ENCODE measurements at places on chromosomes 16 and 17. TPM values are rescaled to one million over a fixed set of nuclear protein-coding genes. Genes with fewer than 3 reads are reported as not detected.

DNA sequence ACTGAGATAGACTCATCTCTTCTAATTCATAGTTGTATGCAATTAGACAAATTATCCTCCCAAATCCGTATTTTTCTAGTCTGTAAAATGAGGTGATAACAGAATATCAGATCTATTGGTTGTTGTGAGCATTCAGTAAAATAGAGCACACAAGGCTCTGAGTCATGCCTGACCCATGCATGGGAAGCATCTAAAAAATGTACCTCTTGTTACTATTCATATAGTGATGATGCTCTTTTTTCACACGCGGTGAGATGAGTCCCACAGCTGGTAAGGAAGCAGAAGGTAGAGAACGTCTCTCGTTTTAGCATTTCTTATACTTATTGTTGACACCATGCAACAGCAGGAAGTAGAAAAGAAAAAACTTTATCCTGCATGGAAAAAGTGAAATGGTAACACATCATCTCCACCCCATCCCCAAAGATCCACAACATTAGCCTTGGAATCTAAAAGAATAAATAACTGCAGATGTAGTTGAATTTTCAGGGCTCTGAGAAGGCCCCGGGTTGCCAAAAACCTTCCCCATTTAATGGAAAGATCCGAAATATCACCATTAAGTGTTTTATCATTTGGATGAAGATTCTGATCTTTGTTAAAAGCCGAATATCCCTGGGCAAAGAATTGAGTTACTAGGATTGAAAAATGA lies 215.6 kb downstream of the TMEM114 start:
- DNase-seq, result no peak

KRT36 gene
- polyA plus RNA-seq, result not detected

- no peak for DNase-seq
Measured at GRCh38 chr16:55282441-55282840, 41.6 kb upstream of the IRX6 start.

NPIPA5 gene
- 47.6 TPM for polyA plus RNA-seq

SPEM2 gene
- polyA plus RNA-seq, result not detected

GRCh38 chr17:66312912-66313311 lies 10.5 kb downstream of the PRKCA start:
- DNase-seq, result no peak

- no peak for DNase-seq
Measured at GRCh38 chr16:78794581-78795250, 695.3 kb downstream of the WWOX start.

GRCh38 chr16:80047842-80048241 lies 447.3 kb upstream of the MAF start:
- no peak for DNase-seq

HMOX2 gene
- 74.3 TPM for polyA plus RNA-seq

DNA sequence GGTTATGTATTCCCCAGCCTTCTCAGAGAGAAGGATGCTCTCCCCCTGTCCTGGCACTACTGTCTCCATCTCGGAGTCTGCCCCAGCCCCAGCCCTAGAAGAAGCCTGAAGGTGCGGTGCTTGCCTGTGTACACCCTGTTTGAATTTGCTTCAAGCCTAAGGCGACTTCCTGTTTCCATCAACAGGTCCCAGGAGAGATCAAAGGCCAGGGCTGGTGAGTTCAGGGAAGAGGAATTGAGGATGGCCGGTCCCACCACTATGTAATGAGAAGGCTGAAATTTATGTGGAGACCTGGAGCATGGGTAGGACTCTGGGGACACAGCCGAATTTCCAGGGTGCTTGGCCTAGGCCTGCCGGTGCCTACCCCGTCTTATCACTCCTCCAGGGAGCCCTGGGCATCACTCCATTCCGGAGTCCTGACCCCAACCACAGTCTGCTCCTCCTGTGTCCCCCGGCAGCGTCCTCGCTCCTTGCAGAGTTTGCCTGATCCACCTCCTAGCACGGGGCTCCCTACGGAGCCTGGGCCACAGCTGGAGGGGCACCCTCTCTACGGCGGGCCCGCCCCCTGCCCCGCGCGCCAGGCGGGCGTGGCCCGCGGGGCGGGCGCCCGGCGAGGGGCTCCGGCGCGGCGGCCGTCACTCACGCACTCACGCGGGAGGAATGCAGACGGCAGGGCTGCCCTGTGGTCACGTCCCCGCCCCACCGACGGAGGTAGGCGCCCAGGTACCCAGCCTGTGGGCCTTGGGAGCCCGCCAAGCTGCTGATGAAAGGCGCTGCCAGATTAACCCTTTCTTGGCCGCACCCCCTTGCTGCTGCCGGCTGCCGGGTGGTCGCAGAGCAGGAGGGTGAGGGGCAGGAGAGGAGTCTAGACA lies 53.8 kb upstream of the TAC4 start:
- no peak for DNase-seq

GRCh38 chr16:87661561-87661960 lies 59.3 kb downstream of the JPH3 start:
- DNase-seq, result peak; percentile 43

DNA sequence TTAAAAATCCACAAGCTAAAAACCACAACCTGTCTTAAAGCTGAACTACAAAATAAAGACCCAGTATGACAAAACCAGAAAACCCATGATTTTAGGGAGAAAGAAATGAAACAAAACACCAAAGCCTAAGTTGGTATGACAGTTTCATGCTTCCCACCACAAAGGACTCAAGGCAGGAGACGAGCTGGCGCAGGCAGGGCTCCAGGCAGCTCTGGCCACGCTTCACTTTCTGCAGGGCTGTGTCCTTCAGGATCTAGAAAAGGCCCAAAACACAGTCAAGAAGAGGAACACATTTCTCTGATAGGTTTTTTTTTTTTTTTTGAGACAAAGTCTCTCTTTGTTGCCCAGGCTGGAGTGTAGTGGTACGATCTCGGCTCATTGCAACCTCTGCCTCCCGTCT lies 75.3 kb downstream of the WDR59 start:
- no peak for DNase-seq

DNA sequence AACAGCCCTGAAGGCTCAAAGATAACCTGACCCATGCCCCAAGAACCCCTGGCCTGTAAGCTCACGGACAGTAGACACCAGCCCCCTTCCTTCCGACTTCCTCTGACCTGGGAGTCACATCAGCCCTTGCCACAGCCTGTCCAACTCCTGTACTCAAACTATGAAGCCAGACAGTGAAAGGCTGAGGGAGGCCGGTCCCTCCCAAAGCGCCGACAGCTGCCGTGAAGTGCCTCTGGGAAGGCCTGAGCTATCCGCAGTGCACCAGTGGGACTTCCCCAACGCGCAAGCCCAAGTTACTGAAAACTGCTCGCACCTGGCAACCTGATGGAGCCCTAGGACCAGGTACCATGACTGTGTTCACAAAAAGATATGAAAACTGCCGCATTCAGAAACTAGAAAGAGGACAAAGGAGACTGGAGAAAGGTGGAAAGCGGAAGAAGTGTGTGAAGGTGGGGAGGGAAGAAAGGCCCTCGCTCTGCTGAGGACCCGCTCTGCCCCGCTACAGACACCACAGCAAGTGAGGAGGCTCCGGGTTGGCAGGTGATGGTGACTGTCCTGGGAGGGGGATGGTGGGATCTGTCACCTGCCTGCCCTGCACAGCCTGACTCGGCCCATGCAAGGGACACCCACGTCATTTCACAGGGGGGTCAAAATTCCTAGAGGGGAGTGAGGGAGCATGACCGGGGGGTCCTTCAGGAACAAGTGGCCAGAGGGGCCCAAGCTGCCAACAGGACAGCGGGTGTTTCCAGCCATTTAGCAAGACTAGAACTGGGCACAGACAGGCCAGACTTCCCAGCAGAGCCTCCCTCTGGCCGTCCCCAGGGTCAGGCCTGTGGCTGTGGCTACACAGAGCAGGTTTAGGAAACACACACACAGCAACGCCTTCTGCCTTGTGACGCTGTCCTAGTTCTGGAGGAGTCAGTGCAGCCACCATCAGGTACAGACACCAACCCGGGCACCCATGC lies 13.1 kb upstream of the TRAP1 start:
- DNase-seq, result no peak

DNA sequence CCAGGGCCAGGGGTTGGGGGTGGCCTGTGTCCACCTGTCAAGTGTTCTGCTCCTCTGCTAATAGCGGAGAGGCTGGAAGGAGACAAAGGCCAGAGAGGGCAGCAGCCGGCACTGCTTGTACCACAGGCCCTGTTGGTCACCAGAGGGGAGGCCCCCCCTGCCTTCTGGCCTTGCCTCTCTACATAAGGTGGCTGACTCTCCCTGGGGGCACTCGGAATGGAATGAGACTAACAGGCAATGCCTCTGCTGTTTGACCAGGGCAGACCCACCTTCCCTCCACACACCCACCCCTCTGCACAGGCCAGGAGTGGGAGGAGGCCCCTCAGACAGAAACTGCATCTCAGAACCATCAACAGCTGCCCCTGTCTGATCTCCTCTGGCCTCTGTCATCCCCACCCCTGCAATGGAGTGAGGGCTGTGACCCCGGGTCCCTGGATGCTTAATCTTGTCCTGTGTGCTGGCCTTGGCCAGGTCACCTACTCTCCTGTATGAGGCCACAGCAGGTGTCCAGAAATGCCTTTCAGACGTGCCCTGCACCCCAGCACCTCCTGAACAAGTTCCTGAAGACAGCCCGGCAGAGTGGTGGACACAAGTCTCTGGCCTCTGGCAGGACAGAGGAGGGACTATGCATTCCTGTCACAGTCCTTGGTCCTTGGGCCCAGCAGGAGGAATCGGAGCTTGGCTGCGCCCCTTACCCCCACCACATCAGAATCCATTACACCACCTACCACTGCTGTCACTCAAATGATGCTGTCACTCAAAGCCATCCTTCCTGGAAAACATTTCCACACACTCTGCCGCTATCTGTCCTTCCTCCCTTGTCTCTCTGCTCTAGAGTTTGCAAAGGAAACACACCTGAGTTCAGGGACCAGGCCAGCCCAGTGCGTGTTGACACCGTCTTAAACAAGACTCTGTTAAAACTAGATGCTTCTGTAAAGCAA lies 107.5 kb upstream of the ZNF750 start:
- DNase-seq, result no peak

CFAP97D1 gene
- not detected for polyA plus RNA-seq

DNA sequence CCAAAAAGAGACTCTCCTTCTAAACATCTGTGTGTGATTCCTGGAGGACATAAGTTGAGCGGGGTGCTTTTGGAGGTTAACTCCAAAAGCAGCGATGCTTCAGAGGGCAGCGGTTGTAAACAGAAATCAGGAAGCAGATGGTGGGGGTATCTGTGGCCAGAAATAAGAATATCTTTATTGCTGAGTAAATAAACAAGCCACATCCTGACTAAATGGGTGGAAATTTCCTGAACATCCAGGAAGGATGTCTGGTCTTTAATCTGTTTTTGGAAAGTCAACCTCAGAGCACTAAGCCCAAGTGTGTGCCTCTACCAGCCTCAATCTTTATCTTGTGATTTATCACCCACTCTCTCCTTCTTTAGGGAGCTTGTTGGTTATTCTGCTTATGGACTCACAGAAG lies 123.3 kb downstream of the CDH13 start:
- DNase-seq, result no peak

TBC1D3I gene
- polyA plus RNA-seq, result not detected

GRCh38 chr17:2444382-2444781 lies 43.5 kb upstream of the MNT start:
- no peak for DNase-seq

DNA sequence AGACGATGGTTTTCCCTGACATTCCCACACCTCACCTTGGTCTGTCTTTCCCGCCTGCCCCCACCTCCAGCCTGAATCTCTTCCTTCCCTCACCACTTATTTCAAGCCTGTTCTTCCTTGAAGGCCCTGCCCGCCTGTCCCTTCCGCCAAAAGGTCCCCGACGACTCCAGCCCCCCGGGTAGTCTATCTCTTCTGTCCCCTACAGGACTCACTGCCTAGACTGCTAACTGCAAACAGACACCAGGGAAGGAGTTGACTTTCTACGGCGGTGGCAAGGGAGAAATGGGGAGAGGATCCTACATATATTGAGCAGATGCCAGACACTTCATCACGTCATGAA lies 53.7 kb downstream of the NT5M start:
- DNase-seq, result no peak

DNA sequence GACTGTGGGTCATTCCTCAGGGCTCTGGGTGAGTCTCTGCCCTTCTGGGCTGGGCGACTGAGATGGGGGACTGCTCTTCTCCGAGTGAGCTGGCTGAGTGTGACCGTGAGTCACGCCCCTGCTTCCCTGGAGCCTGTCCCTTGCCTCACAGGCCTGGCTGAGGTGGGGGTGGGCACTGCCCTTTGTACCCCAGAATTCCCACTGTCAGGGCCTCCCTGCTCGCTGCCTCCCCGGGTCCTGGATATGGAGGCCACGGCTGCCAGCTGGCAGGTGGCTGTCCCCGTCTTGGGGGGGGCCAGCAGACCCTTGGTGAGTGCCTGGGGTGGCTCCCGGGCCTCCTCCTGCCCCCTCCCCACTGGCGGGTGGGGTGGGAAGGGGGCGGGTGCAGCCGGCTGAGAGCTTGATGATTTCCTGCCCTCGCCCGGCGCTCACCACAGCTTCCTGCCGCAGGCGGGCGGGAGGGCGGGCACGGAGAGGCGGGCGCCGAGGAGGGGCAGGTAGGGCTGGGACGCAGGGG lies at the start of gene LAT:
LAT (plus strand) TSS at position 434 of the 517 bp plus-strand sequence. CDS start 366 bp downstream, outside the sequence.
- no peak for DNase-seq

DNA sequence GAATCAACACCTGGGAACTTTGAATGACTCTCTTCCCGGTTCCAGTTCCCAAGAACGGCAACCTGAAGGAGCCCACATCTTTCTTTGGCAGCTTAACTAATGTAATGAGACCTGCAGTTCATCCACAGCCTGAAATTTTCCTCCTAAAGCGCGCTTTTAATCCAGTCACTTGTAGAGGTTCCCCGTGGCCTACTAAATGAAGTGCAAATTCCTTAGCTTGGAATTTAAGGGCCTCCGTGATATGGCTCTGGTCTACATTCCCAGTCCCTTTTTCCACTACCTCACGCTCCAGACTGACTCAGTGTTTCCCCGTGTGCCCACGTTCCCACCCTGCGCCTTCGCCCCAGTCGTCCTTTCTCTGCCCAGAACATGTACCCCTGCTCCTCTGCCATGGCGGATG lies 27.2 kb downstream of the FZD2 start:
- peak; percentile 25 for DNase-seq

KRTAP9-2 gene
- polyA plus RNA-seq, result not detected

DNA sequence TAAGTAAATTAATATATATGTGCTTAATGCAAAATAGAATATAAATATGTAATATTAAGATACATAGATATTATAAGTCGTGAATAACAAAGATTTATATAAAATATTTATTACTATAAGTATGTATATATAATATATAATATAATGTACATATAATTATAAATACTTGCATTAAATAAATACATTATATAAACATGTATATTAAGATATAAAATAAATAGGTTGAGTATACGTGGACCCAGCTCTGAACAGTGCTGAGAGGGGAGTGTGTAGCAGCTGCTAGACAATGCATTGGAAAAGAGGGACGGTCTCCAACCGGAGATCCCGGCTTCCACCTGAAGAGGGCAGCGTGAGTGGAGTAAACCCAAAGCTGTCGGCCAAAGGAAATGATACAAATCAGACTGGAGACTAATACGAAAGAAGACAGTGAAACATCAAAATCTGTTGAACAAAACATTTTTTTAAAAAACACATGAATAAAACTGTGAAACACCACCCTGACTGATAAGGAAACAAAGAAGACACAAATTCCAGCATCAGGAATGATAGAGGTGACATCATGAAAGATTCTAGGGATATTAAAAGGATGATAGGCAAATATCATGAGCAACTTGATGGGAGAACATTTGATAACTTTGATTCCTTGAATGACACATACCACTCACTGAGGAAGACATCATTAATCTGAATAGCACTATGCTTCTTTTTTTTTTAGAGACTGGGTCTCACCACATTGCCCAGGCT lies 125.4 kb upstream of the CHMP6 start:
- DNase-seq, result peak; percentile 63

All from heart right ventricle (tissue), 16 donors.